ENCODE measurements at places on chromosomes 12 and 14.

DNA sequence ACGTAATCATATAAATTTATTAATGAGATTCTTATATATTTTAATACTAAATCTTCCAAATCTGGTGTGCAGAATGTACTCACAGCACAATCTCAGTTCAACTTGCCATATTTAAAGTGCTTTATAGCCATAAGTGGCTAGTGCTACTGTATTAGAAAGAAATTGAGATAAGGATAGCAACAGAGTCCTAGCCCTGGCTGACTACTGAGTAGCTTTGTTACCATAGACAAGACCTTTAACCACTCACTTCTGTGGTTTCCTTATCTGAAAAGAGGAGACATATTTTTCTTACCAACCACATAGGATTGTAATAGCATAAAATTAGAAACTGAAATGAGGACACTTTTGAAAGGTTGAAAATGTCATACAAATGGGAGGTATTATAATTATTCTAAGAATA lies 2.0 kb upstream of the CHURC1 start:
- DNase-seq = no peak

GRCh38 chr12:92108651-92109050 lies 37.0 kb downstream of the BTG1 start:
- DNase-seq = peak; percentile 78

- DNase-seq = peak; percentile 22
Observed at GRCh38 chr12:47509398-47509851, 196.4 kb downstream of the RPAP3 start.

DNA sequence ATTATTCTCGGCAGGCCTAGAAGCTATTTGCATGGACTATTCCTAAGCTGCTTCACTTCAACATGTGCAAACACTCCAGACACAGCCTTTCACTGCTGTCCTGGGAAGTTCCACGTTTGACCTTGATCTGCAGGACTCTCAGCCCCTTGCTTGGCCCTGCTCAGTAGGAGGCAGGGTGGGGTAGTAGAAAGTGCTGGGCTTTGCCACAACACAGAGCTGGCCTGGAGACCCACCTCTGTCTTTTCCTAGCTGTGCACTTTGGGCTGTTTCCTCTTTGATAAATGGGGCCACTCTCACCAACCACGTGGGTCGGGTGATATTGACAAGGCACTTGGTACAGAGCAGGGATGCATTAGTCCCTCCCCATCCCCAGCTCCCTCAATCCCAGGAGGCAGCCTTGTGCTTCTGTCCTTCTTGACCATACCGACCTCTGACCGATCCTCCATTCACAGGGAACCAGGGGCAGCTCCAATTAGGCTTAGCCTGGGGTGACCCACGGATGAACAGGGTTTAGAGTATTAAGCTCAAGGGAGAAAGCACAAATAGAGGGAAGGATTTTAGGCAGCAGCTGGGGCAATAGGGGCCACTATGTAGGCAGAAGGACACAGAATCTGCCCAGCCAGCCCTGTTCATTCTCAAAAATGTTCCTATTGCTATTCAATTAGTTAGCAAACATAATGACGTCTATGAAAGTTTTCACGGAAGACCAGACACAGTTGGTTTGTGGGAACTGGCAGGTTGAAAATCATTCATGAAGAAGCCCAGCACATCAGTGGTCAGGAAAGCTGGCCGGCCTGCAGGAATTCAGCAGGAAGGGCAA lies 63.3 kb downstream of the SYNE3 start:
- DNase-seq = no peak

DNA sequence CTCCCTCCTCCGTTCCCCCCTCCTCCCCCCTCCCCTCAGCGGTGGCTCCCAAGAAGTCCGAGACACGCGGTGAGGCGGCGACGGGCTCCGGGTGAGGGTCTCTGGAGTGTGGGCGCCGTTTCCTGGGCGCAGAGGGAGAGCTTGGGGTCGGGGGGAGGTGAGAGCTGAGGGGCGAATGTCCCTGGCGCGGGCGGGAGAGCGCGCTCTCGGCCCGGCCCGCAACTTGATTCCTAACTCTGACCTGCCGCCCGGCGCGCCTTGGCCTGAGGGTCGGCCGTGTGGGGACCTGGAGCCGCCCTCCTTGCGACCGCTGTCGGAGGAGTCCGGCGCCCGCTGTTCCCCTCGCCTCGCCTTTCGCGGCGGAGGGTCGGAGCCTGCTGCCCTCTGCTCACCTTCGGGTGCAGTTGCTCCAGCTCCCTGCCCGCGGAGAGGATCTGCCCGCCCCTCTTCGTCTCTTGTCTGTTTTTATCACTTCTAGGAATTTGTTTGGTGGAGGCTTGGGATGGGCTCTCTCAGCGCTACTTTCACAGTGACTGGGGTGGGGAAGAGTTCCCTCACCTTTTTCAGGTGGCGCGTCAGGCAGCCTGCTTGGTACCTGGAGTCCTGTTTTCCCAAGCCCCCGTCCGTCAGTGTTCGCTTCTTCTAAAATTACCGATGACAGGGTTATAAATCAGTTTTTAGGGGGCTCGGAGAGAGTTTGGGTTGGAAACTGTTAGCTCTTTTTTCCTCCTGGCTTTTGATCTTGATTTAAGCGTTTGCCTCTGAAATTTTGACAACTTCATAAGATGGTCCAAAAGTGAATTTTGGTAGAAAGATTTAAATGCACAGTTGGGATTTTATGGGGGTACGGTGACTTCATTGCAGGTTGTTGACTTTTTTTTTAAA lies 495 bp downstream of the ADIPOR2 start:
- no peak for DNase-seq

- DNase-seq = peak; percentile 29
Observed at GRCh38 chr12:118055144-118055557, 5.8 kb downstream of the WSB2 start.

DNA sequence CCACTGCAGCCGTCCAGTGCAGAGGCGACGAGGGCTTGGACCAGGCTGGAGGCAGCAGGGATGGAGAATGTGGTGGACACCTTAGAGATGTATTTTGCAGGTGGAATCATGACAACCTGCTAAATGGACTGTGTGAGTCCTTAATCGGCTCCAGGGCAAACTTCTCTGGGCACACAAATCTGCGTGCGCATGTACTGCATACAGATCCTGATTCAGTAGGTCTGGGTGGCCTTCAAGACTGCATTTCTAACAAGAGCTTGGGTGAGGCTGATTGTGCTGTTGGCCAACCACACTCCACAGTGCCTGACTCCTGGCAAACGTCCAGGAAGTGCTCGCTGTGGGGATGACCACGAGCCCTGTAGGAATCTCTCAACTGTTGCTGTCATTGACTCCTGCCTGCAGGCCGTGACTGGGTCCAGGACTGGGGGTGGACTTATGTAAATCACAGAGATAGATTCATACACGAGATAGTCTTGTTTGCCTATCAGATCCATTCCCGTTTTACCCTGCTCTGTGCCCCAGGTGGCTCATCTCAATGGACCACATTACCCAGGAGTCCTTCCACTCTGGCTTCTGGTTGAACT lies 27.2 kb downstream of the JDP2 start:
- DNase-seq = peak; percentile 73

- no peak for DNase-seq
Observed at GRCh38 chr14:34614638-34615037, 15.3 kb downstream of the SNX6 start.

DNA sequence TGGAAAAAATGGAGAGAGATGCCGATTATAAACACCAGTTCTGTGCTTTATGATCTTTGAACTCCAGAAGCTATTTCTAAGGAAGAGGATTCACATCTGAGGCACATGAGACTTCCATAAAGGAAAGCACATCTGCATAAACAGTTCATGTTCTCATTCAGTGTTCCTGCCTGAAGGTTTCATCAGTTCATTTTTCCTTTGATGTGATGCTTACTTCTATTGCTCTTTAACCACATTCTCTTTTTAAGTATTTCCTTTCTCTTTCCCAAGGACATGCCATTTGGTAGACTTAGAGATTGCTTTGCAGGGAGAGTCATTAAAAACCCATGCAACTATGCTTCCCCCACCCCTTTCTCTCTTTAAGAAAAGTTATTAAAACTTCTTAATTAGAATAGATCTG lies 387.0 kb upstream of the FLRT2 start:
- no peak for DNase-seq

DNA sequence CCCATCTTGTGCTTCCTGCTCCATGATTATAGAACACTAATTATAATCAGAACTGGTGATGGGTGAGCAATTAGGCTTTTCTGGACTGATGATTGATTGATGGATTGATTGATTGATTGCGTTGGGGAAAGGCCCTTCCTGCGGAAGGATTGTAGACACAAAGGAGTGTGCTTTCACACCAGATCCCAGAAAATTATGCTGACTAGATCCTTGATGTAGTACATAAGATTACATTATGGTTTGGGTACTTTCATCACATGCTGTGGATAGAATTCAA lies 8.4 kb downstream of the PELI2 start:
- DNase-seq = no peak

DNA sequence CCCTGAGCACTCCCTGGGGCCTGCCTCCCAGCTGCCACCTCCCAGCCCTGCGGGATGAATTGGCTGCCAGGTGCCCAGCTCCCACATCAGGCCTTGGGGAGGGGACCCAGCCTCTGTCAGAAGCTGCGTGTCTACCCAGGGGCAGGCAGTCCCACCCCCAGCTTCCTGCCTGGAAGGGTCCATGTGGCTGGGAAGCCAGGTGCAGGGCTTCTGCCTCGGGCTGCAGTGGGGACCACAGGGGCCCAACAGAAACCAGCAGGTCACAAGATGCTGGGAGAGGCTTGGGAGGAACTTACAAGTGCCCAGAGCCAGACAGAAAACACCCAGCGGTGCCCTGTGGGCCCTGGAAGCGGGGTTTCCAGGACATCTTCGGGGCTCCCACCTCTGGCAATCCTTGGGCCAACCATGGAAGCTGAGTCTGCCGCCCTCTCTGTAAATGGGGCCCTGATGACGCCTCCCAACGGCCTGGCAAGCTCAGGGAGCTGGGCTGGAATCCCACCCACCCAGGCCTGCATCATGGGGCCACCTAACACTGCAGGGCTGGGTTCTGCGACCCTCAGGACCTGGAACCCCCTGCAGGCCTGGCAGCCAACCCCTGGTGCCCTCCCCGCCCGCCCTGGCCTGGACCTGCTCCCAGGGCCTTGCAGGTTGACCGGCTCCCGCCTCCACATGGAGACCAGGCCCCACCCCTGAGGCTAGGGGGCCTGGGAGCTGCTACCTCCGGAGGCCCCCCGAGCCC lies 36.6 kb downstream of the CCNK start:
- DNase-seq = no peak

GRCh38 chr12:31369712-31370521 lies 44.0 kb upstream of the SINHCAF start:
- peak; percentile 63 for DNase-seq

DNA sequence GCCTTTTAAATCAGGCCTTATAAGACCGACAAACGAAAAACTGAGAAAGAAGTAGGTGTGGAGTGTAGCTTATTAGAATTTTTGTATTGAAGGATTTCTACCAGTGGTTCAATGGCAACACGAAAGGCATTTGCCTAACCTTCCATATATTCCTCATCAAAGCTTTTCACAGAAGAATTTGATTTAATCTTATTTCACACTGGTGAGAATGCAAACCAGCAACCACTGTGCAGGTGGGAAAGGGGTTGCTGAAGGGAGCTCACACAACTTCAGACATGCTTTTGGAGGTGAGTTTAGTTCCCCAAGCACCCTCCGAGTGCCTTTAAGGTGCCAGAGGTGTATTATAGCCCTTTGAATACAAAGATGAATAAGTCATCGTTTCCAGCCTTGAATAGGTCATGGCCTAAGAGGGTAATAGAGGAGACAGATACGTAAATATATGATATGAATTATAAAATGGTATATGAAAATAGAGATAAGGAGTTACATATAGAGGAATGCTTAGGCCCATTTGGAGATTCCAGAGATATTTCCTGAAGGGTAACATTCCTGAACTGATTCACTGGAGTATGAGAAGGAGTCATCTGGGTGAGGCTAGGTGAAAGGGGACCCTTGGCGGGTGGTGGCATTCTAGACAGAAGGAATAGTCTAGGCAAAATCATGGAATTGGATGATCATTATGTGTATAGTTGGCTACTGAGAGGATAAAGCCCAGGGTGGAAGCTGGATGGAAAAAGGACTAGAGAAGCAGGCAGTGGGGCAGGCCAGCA lies 6.4 kb downstream of the ERP27 start:
- DNase-seq = no peak

DNA sequence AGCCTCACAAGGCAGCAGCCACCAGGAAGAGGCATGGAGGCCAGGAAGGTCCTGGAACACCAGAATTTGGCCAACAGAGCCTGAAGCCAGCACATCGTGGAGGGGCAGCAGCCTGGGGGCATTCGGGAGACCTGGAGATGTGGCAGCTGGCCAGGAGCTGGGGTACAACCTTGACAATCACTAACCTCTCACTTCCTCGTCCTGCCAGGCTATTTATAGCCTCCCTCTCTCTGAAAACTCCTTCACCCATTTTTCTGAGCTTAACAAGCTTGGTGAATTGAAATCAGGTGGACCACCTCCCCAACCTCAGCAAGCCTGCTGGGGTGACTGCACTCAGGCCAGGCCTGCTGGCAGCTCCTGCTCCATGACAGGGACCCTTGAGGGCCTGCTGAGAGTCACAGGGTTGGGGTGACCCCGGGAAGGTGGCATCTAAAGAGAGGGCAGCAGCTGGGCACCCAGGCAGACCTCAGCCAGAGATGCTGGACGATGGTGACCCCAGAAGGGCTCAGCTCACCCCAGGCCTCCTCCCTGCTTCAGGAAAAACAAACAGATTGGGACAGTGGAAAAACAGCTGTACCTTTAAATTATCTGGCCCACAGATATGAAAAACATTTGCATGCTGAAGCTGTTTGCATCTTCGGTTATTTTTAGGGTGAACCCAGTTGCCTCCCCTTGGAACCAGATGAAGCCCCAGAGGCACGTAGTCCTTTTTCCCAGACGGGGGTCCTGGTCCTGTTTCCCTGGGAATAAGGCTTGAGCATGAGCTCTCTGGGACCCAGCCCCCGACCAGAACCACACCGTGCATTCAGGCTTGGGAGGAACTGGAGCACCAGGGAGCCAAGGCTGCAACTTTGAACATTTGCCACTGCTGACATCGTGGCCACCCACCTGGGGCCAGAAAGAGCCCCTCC lies 67.0 kb downstream of the PITPNM2 start:
- no peak for DNase-seq

GRCh38 chr14:101729382-101729781 lies 32.1 kb upstream of the PPP2R5C start:
- no peak for DNase-seq

- DNase-seq = no peak
Observed at GRCh38 chr14:95387826-95388445, 68.2 kb upstream of the CLMN start.

DNA sequence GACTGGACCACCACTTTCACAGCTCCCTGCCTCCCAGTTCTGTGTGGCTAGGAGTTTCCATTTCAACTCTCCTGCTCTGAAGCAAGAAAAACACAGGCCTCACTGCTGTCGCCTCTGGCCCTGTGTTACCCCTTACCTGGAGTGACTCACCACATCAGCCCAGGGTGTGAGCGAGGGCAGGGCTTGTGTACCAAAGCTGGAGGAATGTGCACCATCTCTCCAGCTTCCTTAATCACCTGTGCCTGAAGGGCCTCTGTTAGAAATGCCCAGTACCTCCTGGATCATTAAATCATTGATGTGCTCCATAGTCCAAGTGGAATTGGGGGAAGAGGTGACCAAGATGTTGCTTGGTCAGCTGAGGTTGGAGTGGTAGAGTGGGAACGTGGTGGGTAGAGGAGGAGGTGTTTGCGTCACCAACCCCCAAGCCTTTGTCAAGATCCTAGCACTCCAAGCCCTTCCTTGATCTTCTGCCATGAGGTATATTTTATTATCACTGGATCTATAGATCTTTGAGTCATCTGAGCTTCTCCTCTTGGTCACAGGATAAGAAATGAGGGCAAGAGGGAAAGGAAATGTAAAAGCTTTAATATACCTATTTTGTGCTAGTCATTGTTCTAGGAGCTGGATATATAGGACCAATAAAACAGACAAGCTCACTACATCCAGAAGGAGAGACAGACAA lies 51.3 kb downstream of the SSPN start:
- no peak for DNase-seq

GRCh38 chr14:87434011-87434410 lies 559.0 kb downstream of the GALC start:
- DNase-seq = no peak
